Activated CD4-positive, alpha-beta T cell treated with anti-CD3 and anti-CD28 coated beads, Interleukin-2, amount 50 U/mL, for 24 hours (primary cell): ENCODE measurements at places on chromosomes 16 and 17.

DNA sequence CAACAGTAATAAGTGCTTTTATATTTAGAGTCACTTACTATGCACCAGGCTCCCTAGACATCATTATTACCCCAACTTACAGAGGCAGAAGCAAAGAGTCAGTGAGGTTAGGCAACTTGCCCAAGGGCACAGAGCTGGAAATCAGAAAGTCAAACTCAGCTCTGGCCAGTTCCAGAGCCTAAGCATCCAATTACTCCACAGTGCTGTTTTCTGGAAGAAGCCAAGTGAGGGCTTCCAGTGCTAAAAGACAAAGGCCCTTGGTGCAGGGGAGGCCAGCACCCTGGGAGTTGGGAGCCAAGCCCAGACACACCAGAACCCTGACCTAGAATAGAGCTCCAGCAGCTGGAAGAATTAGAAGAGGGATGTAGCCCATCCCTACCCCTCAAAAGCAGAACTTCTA, 40.2 kb downstream of the C17orf67 start:
- DNase-seq: no peak

GRCh38 chr16:77271532-77272426, 72.6 kb downstream of the SYCE1L start:
- no peak for DNase-seq

DNA sequence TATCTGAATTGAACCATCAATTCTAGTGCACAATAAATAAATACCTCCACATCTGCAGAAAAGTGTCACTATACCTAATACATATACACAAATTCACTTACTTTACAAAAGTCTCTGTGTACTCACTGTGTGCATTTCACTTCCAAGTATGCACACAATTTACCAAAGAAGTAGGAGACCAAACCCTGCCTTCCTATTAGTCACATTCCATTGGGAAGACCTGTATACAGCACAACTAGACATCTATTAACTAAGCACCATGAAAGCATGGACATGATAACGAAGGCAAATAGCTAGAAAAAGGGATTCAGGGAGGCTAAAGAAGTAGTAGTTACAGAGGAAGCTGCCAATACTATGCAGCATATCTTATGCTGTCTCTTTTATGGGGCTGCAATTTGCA, 139.5 kb downstream of the SNX11 start:
- DNase-seq: no peak

DNA sequence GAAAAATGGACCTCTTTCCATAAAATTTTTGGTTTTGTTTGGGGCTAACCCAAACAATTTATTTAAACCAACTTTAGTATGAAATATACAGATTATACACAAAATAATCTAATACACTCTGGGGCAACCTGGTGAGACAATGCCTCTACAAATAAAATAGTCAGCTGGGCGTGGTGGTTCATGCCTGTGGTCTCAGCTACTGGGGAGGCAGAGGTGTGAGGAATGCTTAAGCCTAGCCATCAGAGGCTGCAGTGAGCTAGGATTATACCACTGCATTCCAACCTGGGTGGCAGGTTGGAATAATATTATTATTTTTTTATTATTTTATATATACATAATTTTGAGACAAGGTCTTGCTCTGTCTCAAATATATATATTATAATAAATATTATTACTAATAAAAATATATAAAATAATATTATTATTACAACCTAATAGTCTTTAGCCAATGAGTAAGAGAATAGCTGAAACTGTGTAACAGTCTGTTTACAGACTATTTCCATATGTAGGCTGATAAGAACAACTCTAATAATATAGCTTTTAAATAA, 50.5 kb downstream of the GLG1 start:
- no peak for DNase-seq

- no peak for DNase-seq
Measured at GRCh38 chr17:66474806-66475497, 172.5 kb downstream of the PRKCA start.

DNA sequence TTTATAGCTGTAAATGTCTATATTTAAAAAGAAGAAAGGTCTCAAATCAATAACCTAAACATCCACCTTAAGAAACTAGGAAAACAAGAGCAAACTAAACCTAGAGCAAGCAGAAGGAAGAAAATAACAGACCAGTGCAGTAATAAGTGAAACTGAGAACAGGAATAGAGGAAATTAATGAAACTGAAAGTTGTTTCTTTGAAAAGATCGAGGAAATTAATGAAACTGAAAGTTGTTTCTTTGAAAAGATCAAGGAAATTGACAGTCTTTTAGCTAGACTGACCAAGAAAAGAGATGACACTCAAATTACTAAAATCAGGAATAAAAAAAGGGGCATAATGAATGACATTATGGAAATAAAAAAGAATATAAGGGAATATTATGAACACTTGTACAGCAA, 46.4 kb downstream of the SLFN5 start:
- DNase-seq: no peak

DNA sequence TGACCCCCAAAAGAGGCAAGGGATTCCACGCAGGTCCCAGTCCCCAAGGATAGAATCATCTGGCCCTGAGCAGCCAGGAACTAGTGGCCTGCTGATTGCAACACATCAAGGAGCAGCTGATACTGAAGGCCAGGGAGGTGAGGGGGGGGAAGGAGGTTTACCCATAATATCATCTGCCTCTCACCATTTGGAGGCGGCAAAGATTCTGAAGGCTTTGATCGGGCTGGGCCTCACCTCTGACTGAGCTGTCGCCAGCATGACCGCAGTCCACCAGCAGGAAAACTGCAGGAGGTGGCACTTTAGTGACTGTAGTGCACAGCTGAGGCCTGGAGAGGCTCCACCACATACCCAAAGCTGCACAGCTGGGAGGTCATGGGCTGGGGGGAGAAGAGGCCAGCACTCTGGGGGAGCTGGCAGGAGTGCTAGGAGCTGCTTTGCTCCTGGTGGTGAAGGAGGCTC, 20.5 kb upstream of the ITGA3 start:
- no peak for DNase-seq

DNA sequence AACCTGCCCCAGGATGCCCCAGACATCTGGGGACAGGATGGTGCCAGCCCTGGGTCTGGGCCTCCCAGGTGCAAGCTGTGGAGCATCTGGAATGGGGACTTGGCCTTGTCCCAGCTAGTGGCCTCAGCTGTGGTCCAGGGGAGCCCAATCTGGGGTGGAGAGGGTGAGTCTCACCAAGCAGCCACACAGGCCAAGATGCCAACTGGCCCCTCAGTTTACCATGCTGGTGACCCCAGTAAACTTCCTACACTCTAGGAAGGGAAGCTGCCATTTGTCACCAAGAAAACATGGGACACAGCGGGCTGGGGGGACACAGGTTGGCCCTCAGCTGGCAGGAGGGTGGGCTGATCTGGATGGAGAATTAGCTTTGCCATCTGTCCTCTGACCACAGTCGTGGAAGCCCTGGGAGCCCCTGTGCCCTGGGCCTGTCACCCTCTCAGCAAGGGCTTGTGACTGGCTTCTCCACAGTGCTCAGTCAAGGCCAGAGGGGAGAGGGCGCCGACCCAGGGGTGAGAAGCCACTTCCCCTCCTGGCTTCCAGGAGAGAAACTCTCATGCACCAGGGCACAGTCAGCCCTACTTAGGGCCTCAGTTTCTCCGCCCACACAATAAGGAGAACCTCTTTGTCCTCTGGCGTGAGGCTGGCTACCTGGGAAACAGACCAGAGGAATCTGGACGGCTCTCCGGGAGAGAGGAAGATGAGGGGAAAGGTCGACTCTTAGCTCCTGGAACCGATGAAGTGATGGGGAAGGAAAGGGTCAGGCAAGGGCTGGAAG, 126.4 kb upstream of the SMURF2 start:
- no peak for DNase-seq

- DNase-seq: no peak
Measured at GRCh38 chr16:81421536-81421935, 23.1 kb upstream of the CMIP start.

DNA sequence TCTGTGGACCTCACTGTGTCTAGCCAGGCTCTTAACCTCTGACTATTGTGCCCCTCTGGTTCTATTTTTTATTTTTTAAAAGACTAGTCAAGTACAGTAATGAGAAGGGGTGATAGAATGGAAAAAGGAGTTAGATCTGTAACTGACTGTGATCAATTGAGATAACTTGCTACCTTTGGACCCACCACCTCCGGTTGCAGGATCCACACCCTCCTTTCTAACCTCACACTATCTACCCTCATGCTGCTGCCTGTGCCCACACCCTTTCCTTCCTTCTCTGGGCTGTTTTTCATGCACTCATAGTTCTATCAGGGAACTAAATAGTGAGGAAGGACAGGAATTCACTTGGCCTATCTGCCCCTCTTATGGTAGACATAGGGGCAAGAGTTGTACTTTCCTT, 172.3 kb downstream of the KATNIP start:
- DNase-seq: no peak

DNA sequence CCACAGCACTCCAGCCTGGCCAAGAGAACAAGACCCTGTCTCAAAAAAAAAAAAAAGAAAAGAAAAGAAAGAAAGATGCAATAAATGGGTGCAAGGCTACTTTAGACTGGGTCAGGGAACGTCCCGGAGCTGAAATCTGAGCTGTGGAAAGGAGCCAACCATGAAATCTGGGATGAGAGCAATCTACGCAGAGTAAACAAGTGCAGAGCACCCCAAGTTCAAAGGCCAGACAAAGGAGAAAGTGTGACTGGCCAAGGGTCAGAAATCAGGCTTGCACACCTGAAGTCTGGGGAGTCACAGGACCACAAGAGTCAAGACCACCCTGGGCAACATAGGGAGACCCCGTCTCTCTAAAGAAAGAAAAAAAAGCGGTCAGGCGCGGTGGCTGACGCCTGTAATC, 2.8 kb downstream of the SHMT1 start:
- no peak for DNase-seq

DNA sequence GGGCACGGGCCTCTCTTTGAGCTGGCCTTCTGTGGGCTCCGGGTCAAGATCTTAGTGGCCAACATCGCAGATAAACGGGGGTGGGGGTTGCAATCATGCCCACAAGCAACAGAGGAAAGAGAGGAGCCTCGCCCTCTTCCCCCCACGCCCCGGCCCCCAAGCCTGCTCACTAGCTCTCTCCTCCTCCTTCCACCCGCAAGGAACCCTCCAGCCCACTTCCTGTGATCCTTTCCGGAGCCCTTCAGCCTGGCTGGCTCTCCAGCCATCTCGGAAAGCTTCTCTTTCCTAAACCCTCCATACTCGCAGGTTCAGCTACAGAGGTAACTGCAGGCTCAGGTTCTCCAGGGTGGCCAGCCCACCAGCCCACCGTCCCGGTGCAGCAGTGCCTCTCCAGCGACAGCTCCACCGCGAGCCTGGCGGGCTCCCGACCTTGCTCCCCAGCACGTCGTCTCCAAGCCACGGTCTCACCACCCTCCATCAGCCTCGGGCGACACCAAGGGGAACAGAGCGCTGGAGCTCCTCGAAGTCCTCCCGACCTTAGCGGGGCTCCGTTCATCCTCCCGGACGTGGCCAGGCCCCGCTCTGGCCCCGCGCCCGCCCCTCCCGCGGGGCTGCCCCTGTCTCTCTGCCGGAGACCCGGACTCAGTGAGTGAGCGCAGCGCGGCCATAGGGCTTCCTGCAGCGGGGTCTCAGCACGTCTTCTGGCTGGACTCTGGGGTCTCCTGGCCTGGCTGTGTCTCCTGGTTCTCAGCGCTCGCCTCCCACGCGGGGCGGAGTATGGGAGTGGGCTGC, 12.9 kb upstream of the ODF4 start:
- DNase-seq: no peak

- DNase-seq: no peak
Measured at GRCh38 chr16:49664221-49665215, 191.4 kb downstream of the ZNF423 start.

GRCh38 chr17:36993227-36993626, 44.5 kb downstream of the AATF start:
- DNase-seq: no peak

- DNase-seq: no peak
Measured at GRCh38 chr16:1874854-1875253, 2.9 kb upstream of the MEIOB start.

GRCh38 chr17:40555296-40556190, 9.7 kb downstream of the CCR7 start:
- no peak for DNase-seq

- DNase-seq: no peak
Measured at GRCh38 chr16:77985111-77985510, 37.2 kb upstream of the CLEC3A start.

DNA sequence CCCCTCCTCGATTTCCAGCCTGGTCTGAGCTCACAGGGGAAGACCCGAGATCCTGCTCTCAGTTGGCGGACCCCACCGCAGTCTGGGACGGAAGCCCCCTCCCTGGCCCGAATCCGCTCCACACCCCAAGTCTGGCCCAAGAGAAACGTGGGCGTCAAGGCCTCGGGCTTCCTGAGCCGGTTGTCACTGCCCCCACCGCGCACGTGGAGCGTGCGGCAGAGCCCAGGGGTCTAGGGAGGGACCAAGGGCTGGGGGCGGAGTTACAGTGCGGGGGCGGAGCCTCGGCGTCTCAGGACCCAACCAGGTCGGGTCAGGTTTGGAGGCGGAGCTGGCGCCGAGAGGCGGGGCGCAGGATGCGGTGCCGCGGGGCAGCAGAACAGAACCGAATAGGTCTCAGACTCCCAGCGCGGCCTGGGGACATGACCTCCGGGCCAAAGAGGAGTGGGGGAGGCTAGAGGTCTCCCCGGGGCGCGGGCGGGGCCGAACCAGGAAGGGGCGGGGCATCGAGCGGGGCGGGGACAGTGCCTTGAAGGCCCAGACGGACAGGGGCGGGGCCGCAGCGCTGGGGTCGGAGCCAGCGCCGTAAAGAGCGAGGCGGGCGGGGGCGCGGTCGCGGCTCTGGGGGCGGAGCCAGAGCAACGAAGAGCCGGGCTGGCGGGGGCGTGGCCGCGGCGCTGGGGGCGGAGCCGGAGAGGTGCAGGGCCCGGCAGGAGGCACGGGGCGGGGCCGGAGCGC, 431 bp upstream of the ZFPM1 start:
- peak; percentile 99 for DNase-seq

- DNase-seq: no peak
Measured at GRCh38 chr16:85286951-85287814, 174.9 kb upstream of the CIBAR2 start.

- no peak for DNase-seq
Measured at GRCh38 chr16:11886881-11887280, 28.9 kb downstream of the GSPT1 start.

DNA sequence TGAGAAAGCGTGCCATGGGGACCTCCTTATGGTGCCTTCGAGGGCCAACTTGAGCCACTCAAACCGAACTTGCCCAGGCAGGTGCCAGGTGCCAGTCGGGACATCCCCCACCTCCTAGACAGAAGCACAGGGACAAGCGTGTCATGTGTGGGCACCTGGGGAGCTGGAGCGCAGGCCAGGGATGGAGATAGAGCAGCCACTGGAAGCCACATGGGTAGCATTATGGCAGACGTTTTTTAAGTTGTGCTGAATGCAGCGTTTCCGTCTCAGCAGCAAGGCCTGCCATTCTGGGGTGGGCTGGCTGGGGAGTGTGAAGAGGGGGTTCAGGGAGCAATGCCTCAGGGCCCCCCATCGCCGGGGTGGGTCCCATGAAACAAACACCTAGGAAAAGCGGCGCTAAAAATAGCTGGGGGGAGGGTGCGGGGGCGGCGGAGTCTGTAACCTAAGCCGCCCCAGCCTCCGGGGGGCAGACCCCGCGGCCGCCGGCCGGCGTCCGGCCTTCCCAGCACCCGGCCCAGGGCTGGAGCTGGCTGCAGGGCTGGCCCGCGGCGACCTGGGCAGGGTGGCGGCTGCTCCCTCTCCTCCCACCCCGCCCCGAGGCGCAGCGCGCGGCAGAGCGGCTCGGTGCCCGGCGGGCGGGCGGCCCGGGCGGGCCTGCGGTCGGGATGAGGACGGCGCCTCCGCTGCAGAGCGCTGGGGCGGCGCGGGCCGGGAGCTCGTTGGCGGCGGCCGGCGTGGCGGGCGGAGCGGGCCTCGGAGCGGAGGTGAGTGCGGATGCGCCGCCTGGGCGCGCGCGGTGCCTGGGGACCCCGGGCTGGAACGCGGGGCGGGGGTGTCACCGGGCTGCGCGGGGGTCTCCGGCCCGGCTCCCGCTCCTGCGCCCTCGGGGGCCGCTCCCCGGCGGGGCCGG, at the start of gene ZNF469:
ZNF469 (plus strand) TSS at position 469 of the 910 bp plus-strand sequence. CDS start 44,512 bp downstream, outside the sequence.
- no peak for DNase-seq
